ENCODE measurements at places on chromosomes 2 and 18. TPM values are rescaled to one million over a fixed set of nuclear protein-coding genes. Genes with fewer than 3 reads are reported as not detected.
A peak's percentile ranks its signal among the peaks of the same experiment; 100 is the strongest.

Gene RTKN
- total RNA-seq, result 18.8 TPM

Gene ACAA2
- 114 TPM for total RNA-seq

Gene DPP4
- total RNA-seq, result 3.1 TPM

DNA sequence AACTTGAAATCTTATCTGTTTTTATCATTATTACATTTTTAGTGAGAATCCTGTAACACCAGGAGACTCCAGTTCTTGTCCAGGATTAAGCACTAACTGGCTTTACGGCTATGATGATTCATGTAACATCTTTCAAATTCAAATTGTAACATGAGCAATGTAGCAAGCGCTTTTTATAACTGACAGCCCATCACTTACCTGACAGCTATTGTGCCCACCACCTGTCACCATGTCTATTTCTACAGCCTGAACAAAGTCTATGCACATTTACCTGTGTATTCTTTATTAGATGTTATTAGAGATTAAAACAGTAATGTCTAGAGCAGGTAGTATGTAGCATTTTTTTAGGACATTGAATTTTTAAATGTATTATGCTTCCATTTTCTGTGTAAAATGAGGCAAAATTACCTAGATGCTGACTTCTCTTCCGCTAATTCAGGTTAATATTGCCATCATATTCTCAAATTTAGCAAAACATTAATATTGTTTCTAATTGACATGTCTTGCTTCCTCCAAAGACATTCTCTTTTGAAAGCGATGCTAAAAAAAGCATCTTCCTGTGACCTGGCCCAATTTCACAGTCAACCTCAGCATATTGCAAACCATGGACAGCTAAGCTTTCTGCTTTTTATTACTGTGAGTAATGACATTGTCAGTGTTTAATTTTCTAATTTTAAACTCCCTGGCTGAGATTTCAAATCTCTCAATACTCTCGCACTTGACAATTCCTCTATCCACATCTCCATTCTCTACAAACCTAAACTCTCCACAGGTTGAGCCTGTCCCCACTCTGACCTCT, 37.8 kb downstream of the RIT2 start:
- H3K4me3 ChIP-seq, result no peak overlapping the region
- no peaks in the 10 kb centered on the region for H3K27me3 ChIP-seq
- H3K4me1 ChIP-seq, result no peaks in the 10 kb centered on the region
- DNase-seq, result no peak
- no peak overlapping the region for H3K27ac ChIP-seq
- no peaks in the 10 kb centered on the region for H3K36me3 ChIP-seq

DNA sequence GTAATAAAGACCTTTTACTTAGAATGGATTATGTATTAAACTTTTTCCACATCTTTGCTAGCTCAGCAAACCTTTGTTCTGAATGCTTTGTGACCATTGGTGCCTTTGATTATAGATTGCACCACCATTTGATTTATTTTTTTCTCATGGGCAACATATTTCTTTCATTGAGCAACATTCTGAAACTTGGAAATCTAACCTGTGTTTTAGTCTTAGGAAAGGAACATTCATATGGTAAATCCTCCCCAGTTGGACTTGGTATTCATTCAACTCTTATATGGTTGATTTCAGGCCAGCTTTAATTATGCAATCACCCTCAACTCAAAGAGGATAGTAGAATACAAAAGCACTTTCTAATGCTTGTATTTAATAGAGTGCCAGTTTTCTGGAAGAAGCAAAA, 1077.9 kb upstream of the ZEB2 start:
- no peak overlapping the region for H3K4me3 ChIP-seq
- H3K27me3 ChIP-seq, result no peaks in the 10 kb centered on the region
- no peaks in the 10 kb centered on the region for H3K36me3 ChIP-seq
- H3K27ac ChIP-seq, result no peak overlapping the region

- peak overlapping the region; percentile 62 for H3K27ac ChIP-seq
- H3K4me1 ChIP-seq, result peaks cover 24% of the 10 kb centered on the region
- DNase-seq, result no peak
- peak overlapping the region; percentile 41 for H3K4me3 ChIP-seq
- H3K36me3 ChIP-seq, result no peaks in the 10 kb centered on the region
These were observed 114.1 kb downstream of the COL6A3 start for GRCh38 chr2:237299906-237300305.

- no peaks in the 10 kb centered on the region for H3K4me1 ChIP-seq
- no peak overlapping the region for H3K27ac ChIP-seq
These were observed 35.4 kb upstream of the RHOB start for GRCh38 chr2:20411361-20411894.

All from psoas muscle (tissue), 8 donors.